ENCODE measurements at places on chromosomes 5 and 9.

DNA sequence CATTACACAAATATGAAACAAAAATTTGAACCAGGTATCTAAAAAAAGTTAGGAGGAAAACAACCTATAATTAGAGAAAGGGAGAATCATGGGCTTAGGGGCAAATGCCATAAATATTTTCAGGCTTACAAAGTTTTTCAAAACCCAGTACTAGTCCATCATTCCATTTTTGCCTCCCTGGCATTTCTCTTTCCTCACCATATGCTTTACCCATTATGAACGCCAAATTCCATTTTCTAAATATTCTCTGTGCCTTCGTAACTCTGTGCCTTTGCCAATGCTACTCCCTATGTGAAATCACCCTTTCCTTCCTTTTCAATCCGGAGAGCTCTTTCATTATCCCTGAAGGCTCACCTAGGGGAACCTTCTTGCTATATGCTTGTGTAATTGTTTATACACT, 434.1 kb downstream of the ZSWIM6 start:
- no peak for DNase-seq

DNA sequence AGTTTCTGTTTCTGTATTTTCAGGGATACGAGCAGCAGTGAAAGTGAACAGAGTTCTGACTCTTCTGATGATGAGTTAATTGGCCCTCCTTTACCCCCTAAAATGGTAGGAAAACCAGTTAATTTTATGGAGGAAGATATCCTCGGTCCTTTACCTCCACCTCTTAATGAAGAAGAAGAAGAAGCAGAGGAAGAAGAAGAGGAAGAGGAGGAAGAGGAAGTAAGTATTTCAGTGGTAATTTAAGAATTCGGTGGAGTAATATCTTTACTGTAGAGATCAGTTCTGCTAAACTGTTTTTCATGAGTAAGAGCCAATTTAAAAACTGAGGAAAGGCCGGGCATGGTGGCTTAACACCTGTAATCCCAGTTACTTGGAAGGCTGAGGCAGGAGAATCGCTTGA, 17.2 kb downstream of the WDR70 start:
- DNase-seq = no peak

GRCh38 chr9:33065157-33066076, 11.1 kb downstream of the SMU1 start:
- DNase-seq = no peak

DNA sequence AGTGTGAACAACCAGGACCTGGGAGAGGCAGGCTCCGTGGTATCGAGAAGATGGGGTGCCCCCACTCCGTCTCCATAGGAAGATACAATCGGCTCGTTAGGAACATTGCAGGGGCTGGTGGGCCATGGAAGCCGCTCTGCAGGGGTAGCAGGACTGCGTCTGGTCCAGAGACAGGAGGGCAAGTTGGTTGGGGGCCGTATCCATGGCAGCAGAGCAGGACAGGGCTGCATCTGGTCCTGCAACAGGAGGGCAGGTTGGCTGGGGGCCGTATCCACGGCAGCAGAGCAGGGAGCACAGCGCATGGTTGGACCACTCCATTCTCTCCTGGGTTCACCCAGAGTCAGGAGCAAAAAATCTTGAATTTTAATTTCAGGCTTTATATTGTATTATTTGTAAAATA, 98.2 kb downstream of the ANKRD33B start:
- DNase-seq = no peak

DNA sequence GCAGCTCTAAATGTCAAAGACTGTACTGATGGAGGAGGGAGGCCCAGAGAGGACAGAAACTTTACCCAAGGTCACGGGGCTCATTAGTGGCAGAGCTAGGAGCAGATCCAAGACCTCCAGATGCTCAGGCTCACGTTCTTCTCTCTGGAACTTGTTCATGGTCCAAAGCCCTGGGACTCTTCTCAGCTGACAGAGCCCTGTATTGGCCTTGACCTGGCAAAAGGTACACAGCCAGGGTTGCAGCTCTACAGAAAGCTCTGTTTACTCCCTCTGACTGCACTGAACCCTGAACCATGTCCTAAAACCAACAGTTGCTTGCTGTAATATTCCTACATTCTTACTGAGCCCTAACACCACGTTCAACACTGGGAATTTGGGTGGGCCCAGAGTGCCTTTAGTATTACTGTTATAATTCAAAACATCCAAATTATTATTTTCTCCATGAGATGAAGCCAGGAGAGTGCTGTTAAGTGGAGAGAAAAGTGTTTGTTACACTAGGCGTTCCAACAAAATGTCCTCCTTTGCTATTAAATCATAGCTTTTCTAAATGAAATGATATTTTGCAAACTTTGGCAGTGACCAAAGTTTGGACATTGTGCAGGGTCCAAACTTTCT, 602.4 kb upstream of the CLINT1 start:
- no peak for DNase-seq

- no peak for DNase-seq
Measured at GRCh38 chr5:171149772-171150171, 159.3 kb upstream of the TLX3 start.

DNA sequence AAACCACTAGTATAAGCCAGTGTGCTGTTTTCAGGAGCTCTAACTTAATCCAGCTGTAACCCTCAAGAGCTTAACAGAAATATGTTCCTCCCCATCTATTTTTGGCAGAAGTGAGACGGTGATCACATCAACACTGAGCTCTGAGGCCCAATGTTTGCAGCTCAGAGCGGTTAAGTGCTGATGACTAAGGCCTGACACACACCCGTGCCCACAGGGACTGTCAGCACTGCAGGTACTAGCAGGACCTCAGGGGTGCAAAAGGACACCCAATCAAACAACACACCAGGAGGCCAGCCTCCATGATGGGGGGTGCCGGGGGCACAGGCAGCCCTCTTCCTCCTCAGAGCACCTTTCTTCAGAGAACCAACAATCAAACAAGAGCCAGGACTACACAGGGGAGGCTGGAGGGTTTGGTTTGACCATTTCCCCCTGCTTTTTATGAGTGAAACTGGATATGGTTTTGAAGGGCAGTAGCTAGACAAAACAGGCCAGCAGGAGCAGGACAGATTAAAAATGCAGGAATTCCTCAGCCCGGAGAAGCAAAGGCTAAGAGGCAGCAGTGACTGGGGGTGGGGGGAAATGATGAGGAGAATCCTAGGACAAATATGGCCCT, 61.3 kb downstream of the RAPGEF1 start:
- DNase-seq = peak; percentile 92

GRCh38 chr5:150122158-150122510, 33.5 kb downstream of the PDGFRB start:
- DNase-seq = no peak

GRCh38 chr5:92180391-92180790, 797.3 kb upstream of the ARRDC3 start:
- no peak for DNase-seq

- no peak for DNase-seq
Measured at GRCh38 chr5:158470764-158471534, 612.0 kb upstream of the CLINT1 start.

DNA sequence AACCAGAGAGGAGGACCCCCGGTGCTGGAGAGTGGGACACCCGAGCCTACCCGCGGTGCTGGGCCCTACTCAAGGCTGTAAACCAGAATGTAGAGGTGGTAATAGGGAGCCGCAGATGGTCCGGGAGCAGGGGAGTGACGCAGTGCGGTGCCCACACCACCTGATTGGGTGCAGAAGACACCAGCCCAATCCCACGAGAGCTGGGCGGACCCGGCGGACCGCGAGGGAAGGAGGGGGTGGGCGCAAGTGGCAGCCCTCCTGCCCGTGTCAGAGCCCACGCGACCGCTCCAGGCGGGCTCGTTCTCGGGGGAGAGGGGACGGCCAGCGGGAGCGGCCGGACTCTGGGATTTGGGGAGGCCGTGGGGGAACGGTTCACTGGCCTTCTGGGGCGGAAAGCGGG, 71.2 kb downstream of the C9orf50 start:
- peak; percentile 79 for DNase-seq

- DNase-seq = no peak
Measured at GRCh38 chr9:121325387-121325786, 44.7 kb downstream of the STOM start.

GRCh38 chr5:145787001-145787400, 48.1 kb downstream of the PRELID2 start:
- DNase-seq = no peak

DNA sequence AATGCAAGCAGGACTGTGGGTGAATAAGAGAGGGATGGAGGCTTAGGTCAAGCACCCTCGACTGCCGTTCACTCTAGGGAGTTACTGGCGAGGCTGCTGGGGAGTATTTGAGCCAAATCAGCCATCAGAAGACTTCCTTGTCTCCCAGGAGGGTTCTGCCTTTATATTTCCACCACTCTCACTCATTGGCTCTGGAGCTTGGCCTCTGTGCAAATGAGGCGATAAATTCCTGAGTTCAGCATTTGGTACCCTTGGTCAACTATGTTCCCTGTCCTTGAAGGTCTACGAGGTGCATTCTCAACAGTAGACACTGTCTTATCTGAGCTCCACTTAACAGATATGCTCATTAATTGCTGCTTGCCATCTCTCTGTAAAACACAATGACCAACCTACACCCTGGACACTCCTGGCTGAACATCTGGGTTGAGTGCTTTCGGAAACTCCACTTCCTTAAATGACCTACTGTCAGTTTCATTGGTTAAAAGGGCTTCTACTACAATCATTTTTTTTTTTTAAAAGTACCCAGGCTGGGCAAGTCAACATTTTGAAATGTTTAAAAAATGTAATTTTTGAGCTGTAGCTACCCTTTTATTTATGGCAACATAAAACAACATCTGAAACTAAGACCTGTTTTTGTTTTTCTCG, 153.2 kb downstream of the NTRK2 start:
- no peak for DNase-seq

GRCh38 chr5:56328753-56329560, 95.8 kb upstream of the ANKRD55 start:
- DNase-seq = no peak

- DNase-seq = no peak
Measured at GRCh38 chr5:109645707-109646192, 44.0 kb upstream of the MAN2A1 start.

DNA sequence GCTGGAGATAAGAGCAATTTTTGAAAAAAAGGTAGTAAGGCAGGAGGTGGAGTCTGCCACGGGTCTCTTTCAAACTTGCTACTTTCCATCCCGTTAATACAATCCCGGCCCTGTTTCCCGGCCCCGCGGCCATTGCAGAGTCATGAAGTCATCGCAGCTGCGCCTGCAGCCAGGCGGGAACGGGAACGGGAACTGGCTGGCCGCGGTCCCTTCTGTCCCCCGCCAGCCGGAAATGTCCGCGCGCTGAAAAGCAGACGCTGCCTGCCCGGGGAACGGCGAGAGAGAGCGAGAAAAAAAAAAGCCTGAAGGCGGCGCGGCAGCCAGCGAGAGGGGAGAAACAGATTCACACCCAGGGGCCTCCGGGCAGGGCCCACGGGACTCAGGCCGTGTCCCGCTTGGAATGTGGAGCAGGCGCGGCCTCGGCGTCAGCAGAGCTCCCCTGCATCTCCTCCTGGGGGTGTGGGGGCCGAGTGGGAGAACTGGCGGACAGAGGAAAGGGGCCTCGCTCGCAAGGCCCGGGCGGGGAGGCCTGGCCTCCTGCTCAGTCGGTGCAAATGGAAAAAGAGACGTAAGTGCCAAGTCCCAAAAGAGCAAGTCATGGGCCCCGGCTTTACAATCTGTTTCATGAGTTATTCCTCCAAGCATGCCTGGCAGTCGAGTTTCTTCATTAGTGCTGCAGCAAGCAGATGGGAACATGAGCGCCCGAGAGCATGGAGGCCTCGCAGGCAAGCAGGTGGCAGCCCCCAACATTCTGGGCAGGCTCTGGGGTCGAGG, 201.2 kb upstream of the GAS1 start:
- DNase-seq = peak; percentile 89

DNA sequence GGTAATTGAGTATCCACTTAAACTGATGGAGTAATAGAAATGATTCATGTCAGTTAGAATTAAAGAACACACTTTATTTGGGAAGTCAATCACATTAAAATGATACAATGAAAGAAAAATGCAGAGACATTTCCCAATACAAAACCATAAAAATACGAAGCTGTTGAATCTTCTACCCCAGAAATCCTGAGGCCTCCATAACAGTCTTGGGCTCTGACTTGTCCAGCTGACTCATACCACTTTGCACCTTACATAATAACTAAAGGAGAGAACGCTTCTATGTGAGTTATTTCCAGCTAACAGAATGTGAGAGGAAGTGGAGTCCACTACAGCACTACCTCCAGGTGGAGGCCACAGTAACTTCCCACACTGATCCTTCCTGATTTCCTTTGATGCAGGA, 305.0 kb downstream of the MRPS30 start:
- DNase-seq = no peak

DNA sequence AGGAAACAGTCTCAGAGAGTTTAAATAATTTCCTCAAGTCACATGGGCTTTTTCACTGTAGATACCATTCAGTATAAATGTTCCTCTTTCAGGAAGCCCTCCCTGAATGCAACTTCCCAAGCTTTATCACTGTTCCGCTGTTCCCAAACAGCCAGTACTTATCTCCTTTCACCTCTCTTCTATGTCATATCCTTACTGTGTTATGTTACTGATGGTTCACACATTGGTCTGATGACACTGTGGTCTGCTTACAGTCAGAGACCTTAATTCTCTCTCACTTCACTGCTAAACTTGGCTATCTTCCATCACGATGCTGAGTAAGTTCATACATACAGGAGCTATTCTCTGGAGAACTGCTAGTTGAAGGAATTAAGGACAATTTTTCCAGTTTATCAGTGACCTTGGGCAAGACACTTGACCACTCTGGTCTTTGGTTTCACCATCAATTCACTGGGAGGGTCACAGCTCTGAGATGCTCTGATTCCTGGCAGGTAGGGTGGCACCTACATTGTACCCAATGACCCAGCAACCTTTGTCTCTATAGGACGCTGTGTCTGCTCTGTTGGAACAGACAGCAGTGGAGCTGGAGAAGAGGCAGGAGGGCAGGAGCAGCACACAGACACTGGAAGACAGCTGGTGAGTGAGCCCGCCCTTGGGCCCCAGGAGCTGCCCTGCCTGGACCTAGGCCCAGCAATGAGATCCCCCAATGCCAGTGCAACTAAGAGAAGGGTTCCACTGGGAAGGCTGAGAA, 42.1 kb upstream of the RARS1 start:
- DNase-seq = no peak

DNA sequence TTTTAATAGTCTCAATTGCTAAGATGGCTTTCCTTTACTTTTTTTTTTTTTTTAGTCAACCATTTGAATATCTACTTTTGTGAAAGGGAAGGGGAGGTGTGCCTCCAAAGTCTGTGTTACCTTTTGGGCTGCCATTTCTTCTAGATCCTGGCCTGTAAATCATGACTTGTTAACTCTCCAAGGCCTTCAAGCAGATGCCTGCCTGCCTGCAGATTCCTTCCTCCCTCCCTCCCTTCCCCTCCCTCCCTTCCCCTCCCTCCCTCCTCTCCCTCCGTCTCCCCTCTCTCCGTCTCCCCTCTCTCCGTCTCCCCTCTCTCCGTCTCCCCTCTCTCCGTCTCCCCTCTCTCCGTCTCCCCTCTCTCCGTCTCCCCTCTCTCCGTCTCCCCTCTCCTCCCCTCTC, 73.1 kb downstream of the COMMD10 start:
- DNase-seq = no peak

DNA sequence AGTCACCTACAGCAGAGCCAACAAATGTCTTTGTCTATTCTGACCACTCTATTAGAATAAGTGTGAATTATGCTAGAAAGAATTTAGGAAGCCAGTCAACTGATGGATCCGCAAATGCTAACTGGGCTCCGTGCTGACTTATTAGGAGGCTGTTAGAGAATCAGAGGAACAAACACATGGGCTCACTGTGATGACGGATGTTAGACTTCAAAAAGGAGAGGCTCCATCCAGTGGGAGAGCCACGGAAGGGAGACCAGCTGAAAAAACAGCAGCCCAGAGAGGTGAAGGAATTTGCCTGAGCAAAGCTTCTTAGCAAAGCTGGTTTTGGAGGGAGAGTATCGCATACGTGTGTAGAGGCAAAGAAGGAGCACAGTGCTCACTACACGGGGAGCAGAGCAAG, 5.8 kb upstream of the TGFBI start:
- no peak for DNase-seq

GRCh38 chr9:3758816-3759576, 233.2 kb upstream of the RFX3 start:
- no peak for DNase-seq

Measured in GM03348 (cell line).